D341Med (cell line): ENCODE measurements at places on chromosomes 11 and 22.
A peak's percentile ranks its signal among the peaks of the same experiment; 100 is the strongest.

DNA sequence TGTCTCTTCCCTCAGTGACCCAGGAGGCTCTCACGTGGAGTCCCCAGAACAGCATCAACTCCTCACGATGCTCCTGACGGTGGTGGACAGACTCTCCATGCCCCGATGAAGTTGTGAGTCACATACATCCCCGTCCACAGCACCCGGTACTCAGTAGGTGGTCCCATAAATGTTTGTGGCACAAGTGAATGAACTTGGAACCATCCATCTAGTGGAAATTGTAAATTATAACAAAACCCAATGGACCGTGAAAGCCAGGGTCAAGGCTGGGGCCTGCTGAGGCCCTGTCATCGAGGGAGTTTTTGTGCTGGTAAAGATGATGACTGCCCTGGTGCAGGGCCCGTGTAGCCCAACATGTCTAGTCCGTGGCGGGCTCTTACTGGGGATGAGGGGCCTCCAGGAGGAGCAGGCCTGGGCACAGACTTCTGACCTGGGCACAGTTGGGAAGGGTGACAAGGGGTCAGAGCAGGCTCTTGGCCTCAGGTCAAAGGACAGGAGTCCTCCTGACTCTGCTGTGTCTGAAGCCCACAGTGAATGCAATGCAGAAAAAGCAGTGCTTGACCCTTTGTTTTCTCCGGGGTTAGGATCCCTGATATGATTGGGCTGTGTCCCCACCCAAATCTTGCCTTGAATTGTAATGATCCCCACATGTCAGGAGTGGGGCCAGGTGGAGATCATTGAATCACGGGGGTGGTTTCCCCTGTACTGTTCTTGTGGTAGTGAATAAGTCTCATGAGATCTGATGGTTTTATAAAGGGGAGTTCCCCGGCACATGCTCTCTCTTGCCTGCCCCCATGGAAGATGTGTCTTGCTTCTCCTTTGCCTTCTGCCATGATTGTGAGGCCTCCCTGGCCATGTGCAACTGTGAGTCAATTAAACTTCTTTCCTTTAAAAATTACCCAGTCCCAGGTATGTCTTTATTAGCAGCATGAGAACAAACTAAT is 20.0 kb upstream of the SMIM38 start:
- DNase-seq = no peak

DNA sequence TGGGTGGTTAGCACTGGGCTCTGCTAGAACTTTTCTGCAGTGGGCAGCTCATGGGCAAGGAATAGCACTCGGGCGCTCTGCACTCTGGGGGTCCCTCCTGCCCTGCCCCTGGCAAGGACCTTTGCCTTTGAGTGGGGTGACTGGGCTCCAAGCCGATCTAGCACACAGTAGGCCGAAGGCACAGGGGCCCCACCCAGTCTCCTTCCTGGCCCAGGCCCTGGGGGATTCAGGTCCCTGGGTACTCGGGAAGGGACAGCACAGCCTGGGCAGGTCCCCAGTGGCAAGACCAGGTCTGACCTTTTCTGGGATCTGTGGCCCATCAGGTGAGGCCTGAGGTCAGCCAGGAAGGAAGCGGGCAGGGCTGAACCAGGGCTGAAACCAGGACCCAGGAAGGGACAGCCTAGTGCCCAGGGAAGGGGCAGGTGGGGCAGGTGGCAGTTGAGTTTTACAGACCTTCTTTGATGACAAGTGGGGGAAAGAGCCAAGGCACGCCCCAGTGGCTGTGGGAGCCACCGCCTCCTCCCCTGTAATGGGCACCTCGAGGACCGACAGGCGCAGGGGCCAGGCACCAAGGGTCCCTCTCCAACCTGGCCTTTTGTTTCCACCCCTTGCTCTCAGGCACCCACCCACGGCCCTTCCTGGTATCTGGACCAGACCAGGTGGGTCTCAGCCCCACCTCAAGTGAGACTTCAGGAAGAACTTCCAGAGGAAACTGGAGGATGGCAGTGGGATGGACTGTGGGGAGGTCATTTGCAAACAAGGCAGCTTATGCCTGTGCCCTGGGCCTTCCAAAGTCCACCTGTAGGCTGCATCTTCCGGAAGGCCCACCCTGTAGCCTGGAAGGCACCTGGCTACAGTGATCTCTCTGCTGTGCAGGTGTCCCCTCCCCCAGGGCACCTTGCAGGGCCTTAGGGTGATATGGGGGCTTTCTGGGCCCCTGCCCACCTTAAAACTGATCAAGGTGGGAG is 883 bp upstream of the AIFM3 start:
- no peak for DNase-seq

DNA sequence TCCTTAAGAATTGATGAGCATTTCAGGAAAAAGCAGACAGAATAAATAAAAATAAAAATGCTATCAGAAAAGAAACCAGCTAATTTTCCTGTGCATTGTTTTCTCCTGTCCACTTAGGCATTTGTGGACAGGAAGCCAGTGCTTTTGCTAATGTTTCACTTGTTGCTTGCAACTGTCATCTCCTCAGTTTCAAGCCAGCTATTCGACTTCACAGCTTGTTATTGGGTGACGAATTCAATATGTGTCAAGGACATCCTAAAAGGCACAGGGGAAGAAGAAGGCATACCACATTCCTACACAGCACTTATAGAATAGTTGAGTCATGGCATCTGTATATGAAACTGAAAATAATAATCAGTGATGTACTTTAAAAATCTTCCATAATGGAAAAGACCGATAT is 530.6 kb upstream of the KIRREL3 start:
- no peak for DNase-seq

DNA sequence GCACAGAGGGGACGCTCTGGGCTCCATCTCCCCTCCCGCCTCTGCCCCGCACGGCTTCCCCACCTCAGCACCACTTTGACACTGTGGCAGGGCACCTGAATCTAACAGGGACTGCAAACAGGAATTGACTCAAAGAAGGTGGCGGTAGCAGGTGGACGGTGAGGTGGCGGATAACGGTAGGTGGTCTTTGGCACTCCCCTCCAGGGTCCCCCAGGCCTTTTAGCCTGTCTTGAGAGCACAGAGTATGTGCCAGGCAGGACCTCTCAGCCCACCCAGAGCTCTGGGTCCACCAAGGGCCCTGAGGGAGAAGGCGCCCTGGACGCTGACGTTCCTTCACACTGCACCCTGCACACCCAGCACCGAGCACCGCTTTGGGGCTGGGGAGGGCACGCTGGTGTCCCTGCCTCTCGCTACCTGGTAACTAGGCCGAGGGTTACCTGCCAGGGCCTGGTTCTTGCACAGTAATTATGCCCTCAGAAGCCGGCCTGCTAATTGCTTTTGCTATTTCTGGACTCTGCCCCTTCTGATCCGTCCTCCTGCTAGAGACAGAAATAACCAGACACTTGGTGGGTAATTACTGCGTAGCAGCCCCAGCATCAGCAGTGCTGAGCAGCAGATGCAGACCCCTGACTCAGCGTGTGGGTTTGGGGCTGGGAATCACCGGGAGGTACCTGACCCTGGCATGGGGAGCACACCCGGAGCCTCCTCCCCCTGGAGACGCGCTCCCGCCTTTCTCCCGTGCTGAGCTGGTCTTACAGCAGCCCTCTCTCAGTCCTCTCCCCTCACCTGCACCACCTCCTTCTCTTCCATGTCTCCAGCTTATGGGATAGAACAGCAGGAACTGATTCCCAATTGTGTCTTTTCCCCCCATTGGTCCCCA is 103.3 kb upstream of the B3GAT1 start:
- DNase-seq = no peak

- DNase-seq = peak; percentile 61
Measured at GRCh38 chr11:87097582-87097981, 59.8 kb downstream of the TMEM135 start.

DNA sequence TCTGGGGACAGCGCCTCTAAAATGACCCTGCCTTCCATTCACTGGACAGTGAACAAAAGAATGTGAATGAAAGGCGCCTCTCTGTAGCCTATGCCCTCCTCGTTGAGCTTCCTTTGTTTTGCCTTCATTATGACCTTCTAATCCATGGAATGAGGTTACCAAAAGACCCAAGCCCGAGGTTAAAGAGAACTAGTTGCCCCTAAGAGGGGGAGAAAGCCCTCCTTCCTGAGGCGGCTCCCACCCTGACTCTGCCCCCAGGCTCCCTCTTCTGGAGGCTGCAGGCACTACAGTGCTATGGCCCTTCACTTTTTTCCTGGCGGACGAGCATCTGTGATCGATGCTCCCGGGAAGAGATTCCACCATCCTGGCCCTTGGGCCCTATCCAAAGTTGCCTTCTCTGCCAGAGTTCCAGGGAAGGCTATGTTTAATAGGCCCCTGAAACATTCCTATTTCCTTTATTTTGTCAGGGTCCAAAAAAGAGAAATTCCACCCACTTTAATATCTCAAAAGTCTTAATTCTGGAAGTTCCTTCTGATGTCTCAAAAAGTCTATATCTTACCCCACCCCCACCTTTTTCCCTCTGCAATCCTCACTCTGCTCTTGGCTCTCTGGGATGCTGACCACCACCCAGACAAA is 147.3 kb downstream of the FEZ1 start:
- DNase-seq = peak; percentile 79

GRCh38 chr22:39717099-39717498 is 146.5 kb downstream of the CACNA1I start:
- no peak for DNase-seq

DNA sequence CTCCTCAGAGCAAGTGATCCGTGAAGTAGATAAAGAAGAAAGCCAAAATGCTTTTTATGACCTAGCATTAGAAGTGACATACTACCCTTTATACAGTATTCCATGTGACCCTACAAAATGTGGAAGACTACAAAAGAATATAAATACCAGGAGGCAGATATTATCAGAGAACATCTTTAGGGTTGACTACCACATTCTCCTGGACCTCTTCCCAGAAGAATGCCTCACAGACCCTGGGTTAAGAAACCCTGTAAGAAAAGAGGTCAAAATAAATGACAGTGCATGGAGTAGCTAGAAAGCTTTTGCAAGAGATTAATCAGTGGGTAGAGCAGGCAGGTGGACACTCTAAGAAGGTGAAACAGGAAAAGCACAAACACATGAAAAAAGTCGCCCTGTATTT is 69.2 kb downstream of the FANCF start:
- no peak for DNase-seq

DNA sequence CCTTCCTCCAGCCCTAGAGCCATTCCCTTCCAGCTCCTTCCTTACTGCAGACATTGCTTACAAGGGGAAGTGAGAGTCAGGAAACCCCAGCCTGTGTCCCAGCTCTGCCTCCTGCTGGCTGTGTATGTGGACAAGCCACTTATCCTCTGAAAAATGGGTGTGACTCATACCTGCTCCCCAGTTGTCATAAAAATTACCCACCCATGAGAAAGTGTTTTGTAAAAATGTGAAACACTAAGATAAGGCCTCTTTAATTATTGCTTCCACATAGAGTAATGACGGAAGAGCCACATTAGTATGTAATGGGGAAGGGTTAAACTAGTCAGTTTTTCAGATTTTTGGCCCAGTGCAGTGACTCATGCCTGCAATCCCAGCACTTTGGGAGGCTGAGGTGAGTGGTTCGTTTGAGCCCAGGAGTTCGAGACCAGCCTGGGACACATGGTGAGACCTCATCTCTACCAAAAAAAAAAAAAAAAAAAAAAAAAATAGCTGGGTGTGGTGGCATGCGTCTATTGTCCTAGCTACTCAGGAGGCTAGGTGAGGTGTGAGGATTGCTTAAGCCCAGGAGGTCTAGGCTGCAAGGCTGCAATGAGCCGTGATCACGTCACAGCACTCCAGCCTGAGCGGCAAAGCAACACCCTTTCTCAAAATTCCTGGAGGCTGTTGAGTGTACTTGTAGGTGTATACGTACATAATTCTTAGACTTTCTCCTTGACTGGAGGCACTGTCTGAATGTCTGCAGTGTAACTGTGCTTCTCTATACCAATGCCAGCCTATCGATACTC is 84.9 kb downstream of the CTTN start:
- no peak for DNase-seq

DNA sequence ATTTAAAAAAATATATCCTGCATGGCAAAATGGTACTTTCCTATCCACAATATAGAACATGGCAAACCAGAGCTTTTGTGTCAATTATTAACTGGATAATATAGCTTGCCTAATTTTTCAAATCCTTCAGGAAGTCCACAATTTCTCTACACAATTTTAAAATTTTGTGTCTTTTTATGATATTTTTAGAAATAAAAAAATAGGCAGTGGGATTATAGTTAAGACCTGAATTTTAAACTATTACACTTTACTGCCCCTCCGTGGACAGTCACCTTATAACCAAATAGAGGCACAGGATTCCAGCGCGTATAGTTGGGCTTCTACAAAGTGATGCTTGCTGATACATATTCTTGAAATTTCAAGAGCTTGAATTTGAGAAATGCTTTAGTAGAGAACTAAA is 2.1 kb upstream of the DMC1 start:
- peak; percentile 58 for DNase-seq
